Activated CD8-positive, alpha-beta memory T cell treated with anti-CD3 and anti-CD28 coated beads, Interleukin-2, amount 50 U/mL, for 48 hours (primary cell): ENCODE measurements at places on chromosomes 11 and 22.

DNA sequence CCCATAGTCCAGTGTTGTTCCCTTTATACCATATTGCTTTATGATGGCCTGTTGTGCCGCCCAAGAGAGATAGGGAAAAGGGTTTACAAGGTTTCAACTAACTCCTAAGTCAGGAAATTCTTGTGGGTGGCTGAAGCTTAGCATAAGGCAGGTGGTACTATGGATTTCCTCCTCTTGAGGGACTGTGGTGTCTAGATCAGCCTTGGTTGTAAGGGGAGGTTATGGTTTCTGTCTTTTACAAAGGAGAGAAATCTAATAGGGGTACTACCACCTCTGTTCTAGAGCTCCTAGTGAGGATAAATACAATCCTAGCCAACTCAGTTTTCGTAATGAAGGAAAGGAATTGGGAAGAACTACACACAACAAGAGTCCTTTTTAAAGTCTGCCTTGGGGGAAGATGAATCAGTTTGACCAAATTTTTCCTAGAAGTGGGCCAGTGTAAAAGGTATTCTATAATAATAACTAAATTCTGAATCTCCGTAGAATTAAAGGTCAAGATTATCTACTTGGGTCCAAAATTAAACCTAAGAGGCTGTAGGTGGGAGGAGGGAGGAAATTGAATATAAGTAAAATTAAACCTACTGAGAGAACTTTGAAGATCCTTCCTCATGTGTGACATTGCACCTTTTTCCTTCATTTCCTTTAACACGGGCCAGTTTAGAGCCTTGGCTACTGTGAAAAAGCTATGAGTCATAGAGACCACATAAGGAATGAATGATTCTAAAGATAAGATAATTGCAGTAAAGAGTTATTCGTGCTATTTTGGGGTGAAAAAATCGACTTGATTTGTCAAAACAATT is 17.2 kb downstream of the DLAT start:
- DNase-seq: no peak

GRCh38 chr22:40462195-40462984 is 92.0 kb downstream of the SGSM3 start:
- DNase-seq: no peak

- peak; percentile 28 for DNase-seq
These were observed 74.2 kb downstream of the KCNQ1 start for GRCh38 chr11:2518983-2519340.

DNA sequence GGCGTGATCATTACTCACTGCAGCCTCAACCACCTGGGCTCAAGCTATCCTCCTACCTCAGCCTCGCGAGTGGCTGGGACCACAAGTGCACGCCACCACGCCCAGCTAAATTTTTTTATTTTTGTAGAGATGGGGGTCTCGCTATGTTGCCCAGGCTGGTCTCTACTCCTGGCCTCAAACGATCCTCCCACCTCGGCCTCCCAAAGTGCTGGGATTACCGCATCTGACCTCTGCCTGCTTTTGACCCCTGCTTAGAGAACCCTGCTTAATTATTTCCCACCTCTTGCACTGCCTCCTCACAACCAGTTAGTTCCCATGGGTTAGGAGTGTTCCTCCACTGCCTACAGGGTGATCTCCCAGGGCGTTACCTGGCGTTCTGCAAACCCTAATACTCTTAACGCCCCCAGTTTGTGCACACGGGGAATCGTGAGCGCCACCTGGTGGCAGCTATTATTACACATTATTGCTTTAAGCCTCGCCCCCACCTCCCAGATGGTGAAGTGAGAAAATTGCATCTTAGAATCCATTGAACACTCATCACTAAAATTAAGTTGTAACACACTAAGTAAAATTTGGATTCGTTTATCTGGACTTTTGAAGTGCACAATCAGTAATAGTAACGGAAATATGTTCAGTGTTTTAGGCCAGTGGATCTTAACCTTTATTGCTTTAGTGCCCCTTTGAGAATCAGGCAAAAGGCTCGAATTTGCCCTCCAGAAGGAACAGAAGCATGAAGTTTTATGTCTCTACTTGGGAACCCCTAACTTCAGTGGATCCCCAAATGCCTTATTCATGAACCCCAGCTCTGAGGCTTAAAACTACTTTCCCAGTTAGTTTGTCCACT is 61.4 kb upstream of the ASPHD2 start:
- DNase-seq: peak; percentile 87

DNA sequence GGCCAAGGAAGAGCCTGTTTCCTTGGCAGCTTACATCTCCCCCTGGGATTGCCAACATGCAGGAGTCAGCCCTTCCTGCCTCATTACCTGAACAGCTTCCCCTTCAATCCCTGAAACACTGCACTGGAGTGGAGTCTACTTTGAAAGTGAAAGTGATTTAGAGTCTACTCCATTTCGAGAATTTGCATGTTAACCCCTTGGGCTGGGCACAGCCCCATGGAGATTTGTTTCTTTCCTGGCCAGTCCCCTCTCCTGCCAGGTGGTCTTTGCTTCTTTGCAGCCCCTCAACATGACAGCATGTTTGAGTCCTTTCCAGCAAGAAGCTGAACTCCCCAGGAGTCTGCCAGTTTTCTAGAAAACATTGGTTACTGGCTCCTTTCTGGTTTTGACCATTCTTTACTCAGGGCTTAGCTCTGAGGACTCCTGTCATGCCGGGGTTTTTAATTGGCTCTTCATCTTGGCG is 59.9 kb downstream of the TRAF6 start:
- DNase-seq: no peak

DNA sequence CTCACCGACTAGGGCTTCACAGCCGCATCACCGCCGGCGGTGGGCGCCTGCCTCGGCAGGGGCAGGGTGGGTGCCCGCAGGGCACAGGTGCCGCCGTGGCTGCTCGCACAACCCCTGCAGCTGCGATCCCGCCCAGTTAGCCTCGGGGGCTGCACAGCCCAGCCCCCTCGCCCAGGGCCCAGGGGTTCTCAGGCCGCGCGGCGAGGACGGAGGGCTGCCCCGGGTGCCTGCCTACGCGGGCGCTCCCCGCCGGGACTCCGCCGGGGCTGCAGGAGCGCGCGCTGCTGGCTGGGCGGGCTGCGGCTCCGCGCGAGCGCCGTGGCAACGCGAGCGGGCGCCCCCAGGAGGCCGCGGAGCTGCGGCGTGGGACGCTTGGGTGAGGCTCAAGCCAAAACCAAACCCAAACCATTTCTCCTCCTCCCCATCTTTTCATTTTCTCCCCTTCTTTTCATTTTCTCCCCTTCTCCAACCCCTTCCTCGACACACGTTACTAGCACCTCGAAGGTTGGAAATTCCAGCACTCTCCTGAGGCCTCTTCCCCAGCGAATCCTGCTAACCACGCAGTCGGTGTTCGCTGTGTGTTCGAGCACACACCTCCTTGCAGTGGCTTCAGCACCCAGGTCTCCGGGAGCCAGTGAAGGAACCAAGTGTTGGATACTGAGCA is at the start of gene MICAL3:
Gene MICAL3 (minus strand): TSS at position 286 of the 664 bp plus-strand sequence. CDS start 117,749 bp downstream, outside the sequence.
- DNase-seq: peak; percentile 83

DNA sequence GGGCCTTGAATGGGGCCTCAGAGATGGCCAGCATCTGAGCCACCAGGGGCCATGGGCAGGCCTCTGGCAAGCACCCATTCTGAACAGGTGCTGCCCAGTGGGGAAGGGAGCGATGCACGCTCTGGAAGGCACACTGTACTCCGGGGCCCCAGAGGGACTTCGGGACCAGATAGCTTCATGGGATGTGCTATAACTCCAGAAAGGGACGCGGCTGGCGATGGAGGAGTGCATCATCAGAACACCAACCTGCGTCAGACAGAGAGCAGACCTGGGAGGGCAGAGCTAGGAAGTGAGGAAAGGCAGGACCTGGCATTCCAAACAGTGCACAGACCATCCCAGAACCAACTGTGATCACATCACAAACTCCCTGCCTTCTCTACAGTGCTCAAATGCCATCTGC is 16.8 kb downstream of the DGCR2 start:
- no peak for DNase-seq

DNA sequence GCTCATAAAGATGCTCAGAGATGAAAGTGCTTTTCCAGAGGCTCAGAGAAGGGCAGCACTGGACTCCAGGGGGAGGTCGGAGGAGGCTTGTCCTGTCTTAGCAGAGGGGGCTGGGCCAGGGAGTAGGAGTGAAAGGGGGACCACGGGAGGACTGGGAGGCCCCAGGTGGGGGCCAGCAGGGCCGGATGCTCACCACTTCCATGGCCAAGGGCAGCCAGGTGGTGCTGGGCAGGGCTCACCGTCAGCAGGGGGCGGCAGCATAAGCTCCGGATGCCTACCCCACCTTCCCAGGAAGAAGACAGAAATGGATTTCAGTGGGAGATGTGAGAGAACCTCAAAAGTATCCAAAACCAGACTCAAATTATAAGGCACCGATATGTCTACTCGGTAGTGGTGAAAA is 11.0 kb downstream of the RAB36 start:
- DNase-seq: no peak

- DNase-seq: no peak
These were observed 735.3 kb upstream of the RAG2 start for GRCh38 chr11:37333345-37333744.

DNA sequence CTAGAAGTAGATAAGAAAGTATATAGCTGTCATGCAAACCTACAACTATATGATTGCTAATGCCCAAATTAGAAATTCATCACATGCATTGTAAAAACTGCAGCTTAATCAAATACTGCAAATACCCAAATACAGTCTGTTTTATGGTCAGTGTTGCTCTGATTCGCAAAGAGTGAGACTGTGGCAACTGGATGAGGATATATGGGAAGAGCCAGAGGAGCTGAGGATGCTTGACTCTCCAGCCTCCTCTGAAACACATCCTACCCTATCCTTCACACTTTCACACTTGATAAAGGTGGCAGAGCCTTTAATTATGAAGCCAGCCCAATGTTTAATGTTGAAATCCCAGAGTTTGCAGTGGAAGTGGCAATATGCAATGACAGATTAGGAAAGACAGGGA is 21.9 kb upstream of the OR2AT4 start:
- DNase-seq: no peak

- DNase-seq: peak; percentile 95
These were observed at the start of gene TTC12 for GRCh38 chr11:113314389-113315301. Gene TTC12 (plus strand): TSS chr11:113314583. CDS start chr11:113316258, 1,675 bp downstream.

GRCh38 chr22:45195616-45196015 is 31.9 kb downstream of the NUP50 start:
- DNase-seq: no peak

DNA sequence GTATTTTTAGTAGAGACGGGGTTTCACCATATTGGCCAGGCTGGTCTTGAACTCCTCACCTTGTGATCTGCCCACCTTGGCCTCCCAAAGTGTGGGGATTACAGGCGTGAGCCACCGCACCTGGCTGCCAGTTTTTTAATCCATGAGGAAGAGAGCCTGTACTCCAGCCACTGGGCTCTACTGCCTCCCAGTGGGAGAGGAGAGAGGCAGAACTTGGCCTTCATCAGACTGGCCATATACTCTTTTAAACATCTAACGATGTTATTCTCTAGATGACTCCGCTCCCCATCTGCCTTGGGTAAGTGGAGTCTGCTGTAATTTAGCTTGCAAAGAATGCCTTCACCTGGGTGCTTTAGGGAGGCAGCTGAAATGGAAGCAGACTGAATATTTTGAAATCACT is 34.6 kb downstream of the SLC6A5 start:
- DNase-seq: no peak

- DNase-seq: no peak
These were observed 98.5 kb upstream of the RTL6 start for GRCh38 chr22:44596396-44597125.

DNA sequence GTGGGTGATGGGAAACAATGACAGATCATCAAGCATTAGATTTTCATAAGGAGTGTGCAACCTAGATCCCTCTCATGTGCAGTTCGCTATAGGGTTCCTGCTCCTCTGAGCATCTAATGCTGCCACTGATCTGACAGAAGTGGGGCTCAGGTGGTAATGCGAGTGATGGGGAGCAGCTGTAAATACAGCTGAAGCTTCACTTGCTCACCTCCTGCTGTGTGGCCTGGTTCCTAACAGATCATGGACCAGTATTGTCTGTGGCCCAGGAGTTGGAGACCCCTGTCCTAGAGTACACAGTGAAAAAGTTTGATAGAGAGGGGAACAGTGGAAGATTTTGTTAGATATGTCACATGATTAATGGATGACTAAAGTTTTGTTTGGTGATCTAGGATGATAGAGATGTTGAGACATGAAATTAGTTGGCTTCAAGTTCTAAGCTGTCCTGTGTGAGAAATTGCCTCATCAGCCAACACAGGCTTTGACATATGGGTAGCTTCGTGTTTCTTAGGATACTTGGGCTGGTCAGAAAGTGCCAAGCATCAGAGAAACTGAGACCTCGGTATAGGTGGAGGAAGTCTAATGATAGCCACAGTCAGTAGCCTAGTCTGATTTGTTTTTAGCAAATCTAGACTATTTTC is 47.4 kb downstream of the ARHGEF12 start:
- DNase-seq: no peak

- no peak for DNase-seq
These were observed 26.0 kb downstream of the CHID1 start for GRCh38 chr11:884578-885070.

- no peak for DNase-seq
These were observed 391.3 kb downstream of the NXPE2 start for GRCh38 chr11:115069599-115069998.

DNA sequence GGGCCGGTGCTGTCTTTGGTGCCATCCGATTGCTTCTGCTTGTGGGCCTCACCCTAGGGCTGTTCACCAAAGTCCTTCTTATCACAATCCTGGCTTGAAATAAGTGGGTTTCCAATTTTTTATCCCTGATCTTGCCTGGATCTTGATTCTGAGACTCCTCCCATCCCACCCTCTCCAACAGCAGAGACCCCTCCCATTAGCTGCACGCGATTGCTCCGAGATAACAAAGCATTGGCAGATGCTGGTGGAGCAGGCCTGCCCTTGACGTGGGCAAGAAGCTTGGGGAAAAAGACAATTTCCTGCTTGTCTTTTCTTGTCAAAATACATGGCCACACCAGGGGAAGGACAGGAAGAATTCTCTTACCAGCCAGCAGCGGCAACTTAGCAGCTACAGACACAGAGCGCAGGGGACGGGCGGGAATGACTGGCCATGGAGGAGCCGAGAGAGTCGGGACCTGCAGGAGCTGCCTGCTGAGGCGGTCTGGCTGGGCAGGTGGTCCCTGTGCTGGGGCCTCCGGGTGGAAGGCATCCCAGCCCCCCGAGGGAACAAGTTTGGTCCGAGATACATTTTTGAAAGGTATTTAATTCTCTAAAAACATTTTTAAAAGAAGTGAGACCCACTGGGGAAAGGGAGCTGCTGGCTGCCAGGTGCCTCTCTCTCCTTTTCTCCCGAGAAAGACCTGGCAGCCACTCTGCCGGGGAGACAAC is 9.7 kb upstream of the BID start:
- no peak for DNase-seq

DNA sequence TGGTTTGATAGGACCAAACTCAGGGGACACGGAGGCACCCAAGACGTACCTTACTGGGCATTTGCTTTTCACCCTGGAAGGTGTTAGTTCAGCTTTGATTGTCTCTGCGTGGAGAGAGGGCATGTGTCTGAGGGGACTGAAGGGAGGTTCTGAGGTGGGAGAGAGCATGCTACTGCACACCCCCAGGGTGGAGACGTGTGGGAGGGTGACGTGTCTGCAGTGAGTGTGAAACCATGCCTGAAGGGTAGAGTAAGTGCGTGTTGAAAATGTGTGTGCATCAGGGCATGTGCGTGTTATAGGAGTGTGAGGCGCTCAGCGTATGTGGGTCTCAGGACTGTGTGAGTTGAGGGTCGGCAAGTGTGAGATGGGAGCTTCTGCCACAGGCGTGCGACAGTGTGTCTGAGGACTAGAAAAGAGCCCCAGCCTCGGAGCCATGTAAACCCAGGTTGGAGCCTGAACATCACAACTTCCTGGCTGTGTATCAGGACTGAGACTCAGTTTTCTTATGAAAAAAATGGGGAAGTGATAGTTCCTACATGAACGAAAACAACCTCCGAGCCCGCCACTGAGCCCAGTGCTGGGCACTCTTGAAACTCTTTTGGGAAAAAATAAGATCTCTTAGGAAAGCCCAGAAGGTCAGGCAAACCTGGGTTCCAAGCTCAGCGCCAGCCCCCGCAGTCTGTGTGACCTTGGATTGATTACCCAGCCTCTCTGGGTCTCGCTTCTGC is 11.8 kb upstream of the KCNJ11 start:
- no peak for DNase-seq
